ENCODE measurements at places on chromosomes 2 and 18. TPM values are rescaled to one million over a fixed set of nuclear protein-coding genes. Genes with fewer than 3 reads are reported as not detected.

The ANKRD30B gene
- not detected for total RNA-seq

The KCNG2 gene
- total RNA-seq: not detected

The CHPF gene
- total RNA-seq: 13.2 TPM

The STARD7 gene
- 82.9 TPM for total RNA-seq

The CENPA gene
- 38.1 TPM for total RNA-seq

The PROC gene
- total RNA-seq: not detected

The CHN1 gene
- total RNA-seq: 3.3 TPM

The CXCR2 gene
- 0.33 TPM for total RNA-seq

The ABHD3 gene
- 39.7 TPM for total RNA-seq

The ITM2C gene
- 90.2 TPM for total RNA-seq

The TGFBRAP1 gene
- 15.9 TPM for total RNA-seq

The FER1L5 gene
- not detected for total RNA-seq

The STAM2 gene
- total RNA-seq: 12.2 TPM

The COX7A2L gene
- total RNA-seq: 122 TPM

The GPR148 gene
- not detected for total RNA-seq

The AFF3 gene
- total RNA-seq: 1.5 TPM

The FBXO48 gene
- total RNA-seq: 1.9 TPM

The NEU4 gene
- total RNA-seq: 1.2 TPM

The ING5 gene
- 36.9 TPM for total RNA-seq

The PLGLB2 gene
- total RNA-seq: not detected

The ATIC gene
- 232 TPM for total RNA-seq

The ACYP2 gene
- 6.3 TPM for total RNA-seq

The ARHGAP25 gene
- total RNA-seq: 43.0 TPM

The DNMT3A gene
- total RNA-seq: 83.1 TPM

The WNT6 gene
- total RNA-seq: not detected

The IMPA2 gene
- total RNA-seq: 36.5 TPM

The EN1 gene
- total RNA-seq: not detected

The C18orf63 gene
- total RNA-seq: not detected

The SRD5A2 gene
- not detected for total RNA-seq

The FOXD4L1 gene
- 0.30 TPM for total RNA-seq

The AQP12B gene
- not detected for total RNA-seq

The B3GNT7 gene
- 0.07 TPM for total RNA-seq

The GALNT5 gene
- not detected for total RNA-seq
